ENCODE measurements at places on chromosomes 16 and 17. TPM values are rescaled to one million over a fixed set of nuclear protein-coding genes. Genes with fewer than 3 reads are reported as not detected.
A peak's percentile ranks its signal among the peaks of the same experiment; 100 is the strongest.

The SLC6A2 gene
- total RNA-seq: not detected

The KRT39 gene
- total RNA-seq: not detected

The SLC35B1 gene
- 84.1 TPM for total RNA-seq

The WNK4 gene
- 0.40 TPM for total RNA-seq

The PDIA2 gene
- 0.20 TPM for total RNA-seq

The DOC2B gene
- 5.1 TPM for total RNA-seq

The KRT33B gene
- total RNA-seq: not detected

The KRT17 gene
- 45.4 TPM for total RNA-seq

The ACACA gene
- total RNA-seq: 111 TPM

The ASPHD1 gene
- total RNA-seq: 0.34 TPM

The KIAA0513 gene
- 23.5 TPM for total RNA-seq

The NPIPB9 gene
- 2.8 TPM for total RNA-seq

The OTOP2 gene
- not detected for total RNA-seq

The COL1A1 gene
- 443 TPM for total RNA-seq

The ABCC11 gene
- total RNA-seq: 0.40 TPM

The HOXB2 gene
- 13.9 TPM for total RNA-seq

The TMIGD1 gene
- total RNA-seq: not detected

DNA sequence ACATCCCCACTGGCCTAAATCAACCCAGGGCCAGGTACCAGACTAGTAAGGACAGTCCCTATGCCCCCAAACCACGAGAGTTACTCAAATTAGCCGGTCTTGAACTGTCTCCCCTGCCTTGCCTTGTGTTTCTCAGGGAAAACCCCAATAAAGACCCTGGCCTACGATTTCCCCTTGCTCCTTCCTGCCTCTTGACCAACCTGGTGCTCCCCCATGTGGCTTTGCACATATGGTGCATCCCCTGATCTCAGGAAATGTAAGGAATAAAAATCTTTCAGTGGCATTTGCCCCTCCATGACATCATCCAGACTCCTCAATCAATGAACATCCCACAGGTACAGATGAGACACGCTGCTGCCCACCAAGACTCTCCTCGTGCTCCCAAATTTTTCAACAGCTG, 87.9 kb downstream of the ZNF18 start:
- H3K4me3 ChIP-seq: no peak overlapping the region
- no peak overlapping the region for H3K27ac ChIP-seq
- no peaks in the 10 kb centered on the region for H3K4me1 ChIP-seq
- H3K27me3 ChIP-seq: no peaks in the 10 kb centered on the region
- H3K36me3 ChIP-seq: no peaks in the 10 kb centered on the region

- no peak overlapping the region for H3K4me3 ChIP-seq
- H3K36me3 ChIP-seq: no peaks in the 10 kb centered on the region
- H3K27ac ChIP-seq: no peak overlapping the region
Observed at GRCh38 chr17:74513987-74514631, 17.2 kb downstream of the CD300LB start.

- H3K4me1 ChIP-seq: no peaks in the 10 kb centered on the region
- no peak overlapping the region for H3K4me3 ChIP-seq
- DNase-seq: no peak
- H3K36me3 ChIP-seq: peaks cover 33% of the 10 kb centered on the region
- H3K27ac ChIP-seq: no peak overlapping the region
Observed at GRCh38 chr17:80374039-80374731, 40.8 kb upstream of the ENDOV start.

DNA sequence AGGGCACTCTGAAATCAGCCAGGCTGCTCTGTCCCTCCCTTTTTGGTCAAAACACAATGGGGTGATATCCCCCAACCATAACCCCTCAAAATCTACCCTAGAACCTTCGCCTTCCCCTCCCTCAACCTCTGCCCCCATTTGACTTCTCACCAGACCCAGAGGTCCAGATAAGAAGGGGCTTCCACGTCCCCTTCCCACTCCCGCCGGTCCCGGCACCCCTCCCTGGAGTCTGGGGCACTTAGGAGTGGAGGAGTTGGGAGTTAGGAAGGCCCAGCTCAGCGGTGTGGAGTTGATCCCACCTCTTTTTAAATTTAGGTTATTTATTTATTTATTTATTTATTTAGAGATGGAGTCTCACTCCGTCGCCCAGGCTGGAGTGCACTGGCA, 619 bp upstream of the TMEM92 start:
- no peak for DNase-seq
- H3K4me3 ChIP-seq: no peak overlapping the region
- H3K27ac ChIP-seq: no peak overlapping the region

GRCh38 chr17:75404223-75404730, 1.2 kb downstream of the GRB2 start:
- DNase-seq: peak; percentile 77
- H3K36me3 ChIP-seq: no peaks in the 10 kb centered on the region
- H3K4me3 ChIP-seq: peak overlapping the region; percentile 99
- no peaks in the 10 kb centered on the region for H3K27me3 ChIP-seq
- peak overlapping the region; percentile 98 for H3K27ac ChIP-seq

GRCh38 chr16:48123104-48123788, 32.5 kb downstream of the ABCC12 start:
- no peak overlapping the region for H3K27ac ChIP-seq
- peaks cover 4% of the 10 kb centered on the region for H3K4me1 ChIP-seq
- H3K27me3 ChIP-seq: no peaks in the 10 kb centered on the region
- no peaks in the 10 kb centered on the region for H3K36me3 ChIP-seq
- no peak overlapping the region for H3K4me3 ChIP-seq

DNA sequence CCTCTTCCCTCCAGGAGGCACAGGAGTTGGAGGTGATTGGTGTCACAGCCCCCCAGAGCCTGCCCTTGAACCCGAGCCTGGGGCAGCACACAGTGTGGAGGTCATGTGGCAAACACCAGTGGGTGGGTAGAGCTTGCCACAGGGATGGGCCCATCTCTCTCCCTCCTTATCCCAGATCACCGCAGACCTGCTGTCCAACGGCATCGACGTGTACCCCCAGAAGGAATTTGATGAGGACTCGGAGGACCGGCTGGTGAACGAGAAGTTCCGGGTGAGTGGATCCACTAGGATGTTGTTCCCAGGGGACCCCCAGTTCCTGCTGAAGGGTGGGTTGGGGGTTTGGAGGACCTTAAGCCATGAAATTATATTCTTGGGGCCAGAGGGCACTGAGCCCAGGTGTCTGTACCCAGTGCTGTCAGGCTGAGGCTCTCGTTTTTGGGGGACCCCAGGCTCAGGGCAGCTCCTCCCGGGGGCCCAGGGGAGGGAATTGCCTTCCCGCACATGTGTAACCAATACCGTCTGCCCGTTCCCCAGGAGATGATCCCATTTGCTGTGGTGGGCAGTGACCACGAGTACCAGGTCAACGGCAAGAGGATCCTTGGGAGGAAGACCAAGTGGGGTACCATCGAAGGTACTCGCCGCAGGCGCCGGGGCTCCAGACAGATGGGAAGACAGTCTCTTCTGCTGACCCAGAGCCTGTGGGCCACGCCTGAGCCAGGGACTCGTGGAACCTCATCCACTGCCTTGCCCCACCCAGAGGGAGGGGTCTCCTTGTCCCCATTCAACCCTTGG, 351.9 kb downstream of the SEC14L1 start:
- DNase-seq: no peak
- H3K4me3 ChIP-seq: no peak overlapping the region
- peaks cover 41% of the 10 kb centered on the region for H3K36me3 ChIP-seq

GRCh38 chr16:48011878-48012658, 143.7 kb downstream of the ABCC12 start:
- no peaks in the 10 kb centered on the region for H3K36me3 ChIP-seq
- no peak overlapping the region for H3K27ac ChIP-seq
- H3K27me3 ChIP-seq: no peaks in the 10 kb centered on the region
- H3K4me1 ChIP-seq: no peaks in the 10 kb centered on the region
- DNase-seq: no peak

DNA sequence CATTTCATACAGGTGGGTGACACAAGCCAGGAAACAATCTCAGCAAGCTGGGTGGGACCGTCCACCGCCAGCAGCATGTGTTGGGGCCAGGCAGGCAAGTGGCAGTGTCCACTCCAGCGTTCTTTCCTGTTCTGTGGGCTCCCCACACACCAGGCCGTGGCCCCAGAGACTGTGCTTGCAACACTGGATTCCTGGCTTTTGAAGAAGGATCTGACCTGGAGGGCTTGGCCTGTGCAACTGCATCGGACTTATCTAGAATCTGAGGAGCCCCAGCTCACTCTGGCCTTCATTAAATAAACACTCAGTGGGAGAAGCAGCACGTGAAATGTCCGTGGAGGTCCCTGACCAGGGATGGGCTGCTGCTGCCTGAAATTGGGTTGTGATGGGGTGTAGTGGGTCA, 3.2 kb downstream of the KSR1 start:
- peaks cover 6% of the 10 kb centered on the region for H3K4me1 ChIP-seq
- no peaks in the 10 kb centered on the region for H3K27me3 ChIP-seq
- no peak overlapping the region for H3K27ac ChIP-seq
- no peaks in the 10 kb centered on the region for H3K36me3 ChIP-seq
- DNase-seq: no peak
- no peak overlapping the region for H3K4me3 ChIP-seq

DNA sequence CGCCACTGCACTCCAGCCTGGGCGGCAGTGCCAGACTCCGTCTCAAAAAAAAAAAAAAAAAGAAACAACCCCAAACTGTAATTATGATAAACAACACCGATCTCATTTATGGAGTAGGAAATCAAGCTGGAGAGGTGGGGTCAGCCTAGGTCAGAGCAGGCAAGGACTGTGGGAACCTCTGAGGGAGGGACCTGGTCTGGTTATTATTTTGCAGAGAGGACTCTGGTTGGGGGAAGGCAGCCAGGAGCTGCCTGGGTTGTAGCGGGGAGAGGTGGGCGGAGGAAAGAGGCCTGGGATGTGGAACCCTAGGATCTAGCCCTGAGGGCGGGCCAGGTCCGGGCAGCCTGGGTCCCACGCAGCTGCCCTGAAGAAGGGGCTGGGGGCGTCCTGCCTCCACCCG, 10.9 kb upstream of the HS3ST6 start:
- DNase-seq: peak; percentile 31
- H3K27ac ChIP-seq: peak overlapping the region; percentile 2
- peaks cover 7% of the 10 kb centered on the region for H3K27me3 ChIP-seq
- H3K4me1 ChIP-seq: no peaks in the 10 kb centered on the region
- no peaks in the 10 kb centered on the region for H3K36me3 ChIP-seq
- H3K4me3 ChIP-seq: peak overlapping the region; percentile 47

DNA sequence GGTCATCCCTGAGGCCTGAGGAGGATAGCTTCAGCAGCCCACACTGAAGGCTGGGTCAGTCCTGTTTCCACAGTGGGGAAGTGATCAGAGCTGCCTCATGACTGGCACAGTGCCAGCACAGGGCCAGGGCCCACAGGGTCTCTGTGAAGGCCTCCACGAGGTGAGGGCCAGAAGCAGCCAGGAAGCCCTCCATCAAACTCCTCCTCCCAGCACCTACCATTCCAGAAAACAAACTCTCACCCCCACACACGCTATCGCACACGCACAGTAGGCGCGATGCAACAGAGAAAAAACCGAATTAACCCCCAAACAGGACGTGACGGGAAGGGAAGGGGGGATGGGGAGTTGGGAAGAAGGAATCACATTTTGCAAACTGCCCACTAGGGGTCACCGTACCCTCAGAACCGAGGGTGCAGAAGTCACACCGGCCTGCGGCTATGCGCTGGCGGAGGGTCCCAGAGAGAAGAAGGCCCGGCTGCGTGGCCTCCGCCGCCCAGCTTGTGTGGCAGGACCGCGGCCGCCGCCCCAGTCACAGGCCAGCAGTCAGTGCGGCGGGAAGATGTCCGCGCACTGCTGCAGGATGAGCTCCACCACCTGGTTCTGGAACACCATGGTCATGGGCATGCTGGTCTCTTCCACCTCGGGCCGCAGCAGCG, 37.6 kb downstream of the ARHGAP27 start:
- H3K27me3 ChIP-seq: no peaks in the 10 kb centered on the region
- peaks cover 2% of the 10 kb centered on the region for H3K4me1 ChIP-seq
- no peaks in the 10 kb centered on the region for H3K36me3 ChIP-seq
- no peak overlapping the region for H3K4me3 ChIP-seq

DNA sequence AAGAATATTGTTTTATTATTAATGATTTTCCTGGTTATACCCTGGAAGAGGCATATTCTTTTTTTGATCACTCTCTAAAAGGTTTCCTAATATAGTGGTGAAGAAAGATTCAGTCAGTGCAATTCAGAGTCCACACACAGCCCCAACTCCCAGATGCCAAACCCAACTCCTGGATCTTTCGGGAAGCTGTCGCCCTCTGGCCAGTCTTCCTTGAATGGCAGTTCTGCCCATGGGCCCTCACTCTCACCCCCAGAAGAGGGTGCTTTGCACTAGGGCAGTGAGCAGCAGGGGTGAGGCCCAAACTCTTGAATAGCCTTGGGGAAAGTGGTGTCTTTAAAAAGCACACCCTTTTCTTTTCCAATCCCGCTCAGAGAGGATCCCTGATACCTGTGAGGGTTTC, 11.0 kb downstream of the KRT32 start:
- no peak overlapping the region for H3K27ac ChIP-seq
- H3K4me1 ChIP-seq: no peaks in the 10 kb centered on the region
- no peak overlapping the region for H3K4me3 ChIP-seq
- no peaks in the 10 kb centered on the region for H3K27me3 ChIP-seq
- H3K36me3 ChIP-seq: no peaks in the 10 kb centered on the region

DNA sequence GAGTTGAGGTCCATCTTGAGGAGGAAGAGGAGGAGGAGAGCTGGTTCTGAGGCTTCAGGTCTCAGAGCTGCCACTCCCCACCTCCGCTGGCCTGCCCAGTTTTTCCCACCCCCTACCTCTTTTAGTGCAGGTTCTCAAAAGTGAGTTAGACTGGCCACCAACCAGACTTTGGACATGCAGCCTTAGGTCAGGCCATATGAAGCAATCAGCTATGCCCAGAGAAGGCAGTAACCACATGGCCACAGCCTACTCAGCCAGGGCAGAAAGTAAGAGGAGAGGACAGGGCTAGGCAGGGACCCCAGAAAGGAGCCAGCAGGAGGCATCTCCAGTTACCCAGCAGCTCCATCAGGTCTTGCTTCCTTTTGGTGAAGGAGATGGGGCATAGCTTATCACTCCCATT, 9.0 kb downstream of the MYO15A start:
- no peak overlapping the region for H3K27ac ChIP-seq
- H3K4me3 ChIP-seq: no peak overlapping the region
- H3K4me1 ChIP-seq: no peaks in the 10 kb centered on the region
- DNase-seq: no peak

GRCh38 chr17:12637745-12638651, 27.7 kb upstream of the MYOCD start:
- no peaks in the 10 kb centered on the region for H3K36me3 ChIP-seq
- peaks cover 24% of the 10 kb centered on the region for H3K4me1 ChIP-seq
- DNase-seq: no peak
- H3K4me3 ChIP-seq: no peak overlapping the region
- no peak overlapping the region for H3K27ac ChIP-seq

GRCh38 chr16:85263239-85263585, 150.9 kb upstream of the CIBAR2 start:
- H3K27me3 ChIP-seq: no peaks in the 10 kb centered on the region
- DNase-seq: peak; percentile 62
- no peak overlapping the region for H3K4me3 ChIP-seq
- no peaks in the 10 kb centered on the region for H3K4me1 ChIP-seq
- H3K27ac ChIP-seq: no peak overlapping the region
- H3K36me3 ChIP-seq: no peaks in the 10 kb centered on the region

GRCh38 chr16:84614073-84614459, 3.8 kb downstream of the COTL1 start:
- H3K27ac ChIP-seq: no peak overlapping the region
- DNase-seq: no peak
- peaks cover 17% of the 10 kb centered on the region for H3K4me1 ChIP-seq

Data from lung (tissue), 17 donors.